ENCODE measurements at places on chromosomes 3 and 15.

GRCh38 chr3:56468184-56469106 is at the start of gene ERC2:
Gene ERC2 (minus strand): TSS chr3:56468467.
- no peak for DNase-seq

GRCh38 chr3:4588466-4588865 is 95.3 kb downstream of the ITPR1 start:
- DNase-seq = no peak

- DNase-seq = no peak
These were observed 54.5 kb downstream of the GABRG3 start for GRCh38 chr15:27025481-27025966.

- no peak for DNase-seq
These were observed 9.1 kb upstream of the REC114 start for GRCh38 chr15:73433873-73434272.

GRCh38 chr3:52752045-52752660 is 18.6 kb downstream of the NEK4 start:
- DNase-seq = no peak

DNA sequence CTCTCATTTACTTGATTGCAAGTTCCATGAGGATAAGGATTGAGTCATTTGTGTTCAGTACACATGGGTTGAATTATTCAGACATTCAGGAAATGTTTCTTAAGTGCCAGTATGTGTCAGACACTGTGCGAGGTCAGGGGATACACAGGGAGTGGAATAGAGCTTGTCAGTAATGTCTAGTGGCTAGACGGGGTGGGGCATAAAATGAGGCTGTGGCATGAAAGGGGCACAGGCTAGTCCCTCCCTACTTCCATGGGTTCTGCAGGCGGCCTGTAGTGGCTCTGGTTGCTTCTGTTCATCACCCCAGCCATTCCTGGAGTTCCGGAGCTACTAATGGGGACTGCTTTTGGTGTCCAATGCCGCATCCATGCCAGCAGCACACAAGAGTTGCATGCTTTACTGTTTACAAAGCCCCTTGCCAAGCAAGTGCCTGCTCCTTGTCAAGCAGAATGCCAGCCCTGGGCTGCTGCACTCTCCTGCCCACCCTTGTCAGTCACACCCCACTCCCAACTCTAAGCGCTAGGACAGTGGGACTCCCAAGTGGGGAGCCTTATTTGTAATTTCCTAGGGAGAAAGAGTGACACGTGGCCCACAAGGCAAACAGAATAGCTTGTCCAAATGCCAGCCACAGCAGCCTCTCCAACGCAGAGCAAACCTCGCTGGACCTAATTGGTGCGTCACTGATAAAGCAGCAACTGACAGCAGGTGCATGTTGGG is 70.8 kb downstream of the RAB11A start:
- no peak for DNase-seq

DNA sequence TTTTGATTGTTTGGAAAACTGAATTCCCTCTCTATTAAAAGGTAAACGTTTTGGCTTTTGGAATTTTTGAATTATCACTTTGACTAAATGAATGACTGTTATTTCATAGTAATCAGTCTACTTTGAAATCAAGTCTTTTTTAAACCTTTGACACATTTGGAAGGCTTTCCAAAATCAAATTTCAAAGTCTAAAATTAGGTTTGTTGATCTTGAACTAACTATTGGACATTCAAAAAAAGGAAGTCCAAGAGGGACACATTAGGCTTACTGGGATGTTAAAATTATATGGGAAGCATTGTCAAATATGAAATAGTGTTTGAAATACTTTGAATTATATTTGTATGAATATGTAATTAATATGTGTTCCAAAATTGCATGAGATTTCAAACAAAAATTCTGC is 45.2 kb upstream of the AADACL2 start:
- no peak for DNase-seq

DNA sequence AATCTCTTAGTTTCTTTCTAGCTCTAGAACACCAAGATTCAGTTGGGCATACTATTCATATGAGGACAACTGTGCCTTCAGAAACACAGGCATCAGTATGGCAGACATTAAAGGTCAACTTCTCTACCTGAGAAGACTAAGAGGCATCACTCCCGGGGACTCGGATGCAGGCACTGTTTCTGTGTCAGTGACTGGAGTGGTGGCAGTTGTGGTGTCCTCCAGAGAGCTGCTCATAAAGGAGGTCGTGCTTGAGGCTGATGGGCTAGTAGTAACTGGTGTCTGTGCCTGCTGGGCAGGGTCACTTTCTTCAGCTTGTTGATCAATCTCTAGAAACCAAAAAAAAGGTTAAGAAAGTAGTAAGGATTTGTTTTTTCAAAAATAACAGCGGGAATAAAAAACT is 75.2 kb downstream of the FBXL22 start:
- DNase-seq = no peak

- no peak for DNase-seq
These were observed 424.4 kb downstream of the C3orf38 start for GRCh38 chr3:88574146-88574545.

DNA sequence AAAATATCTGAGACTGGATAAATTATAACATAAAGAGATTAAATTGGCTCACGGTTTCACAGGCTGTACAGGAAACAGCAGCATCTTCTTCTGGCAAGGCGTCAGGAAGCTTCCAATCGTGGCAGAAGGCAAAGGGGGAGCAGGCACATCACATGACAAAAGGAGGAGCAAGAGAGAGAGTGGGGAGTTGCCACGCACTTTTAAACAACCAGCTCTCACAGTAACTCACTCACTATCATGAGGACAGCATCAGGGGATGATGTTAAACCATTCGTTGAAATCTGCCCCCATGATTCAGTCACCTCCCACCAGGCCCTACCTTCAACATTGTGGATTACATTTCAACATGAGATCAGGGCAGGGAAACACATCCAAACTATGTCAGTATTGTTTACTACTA is 114.5 kb upstream of the SPATA16 start:
- DNase-seq = no peak

DNA sequence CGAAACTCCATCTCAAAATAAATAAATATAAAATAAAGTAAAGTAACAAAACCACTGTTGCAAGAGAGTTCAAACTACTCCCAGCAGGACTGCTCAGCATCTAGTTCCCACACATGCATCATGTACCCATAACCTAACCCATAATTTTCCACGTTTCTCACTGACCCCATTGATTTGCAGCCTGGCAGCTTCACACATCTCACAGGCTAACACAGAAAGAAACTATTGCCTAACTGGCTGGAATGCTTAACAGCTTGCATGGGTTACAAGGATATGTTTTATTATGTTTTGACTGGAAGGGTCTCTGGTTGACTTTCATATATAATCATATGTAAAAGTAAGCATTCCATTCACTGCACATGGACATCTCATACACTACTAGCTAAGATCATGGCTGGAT is 55.6 kb upstream of the TBC1D23 start:
- no peak for DNase-seq

GRCh38 chr15:67836955-67837354 is 2.9 kb downstream of the RNU6-1 start:
- DNase-seq = no peak

- DNase-seq = no peak
These were observed 393.1 kb upstream of the ARRDC4 start for GRCh38 chr15:97567411-97567810.

DNA sequence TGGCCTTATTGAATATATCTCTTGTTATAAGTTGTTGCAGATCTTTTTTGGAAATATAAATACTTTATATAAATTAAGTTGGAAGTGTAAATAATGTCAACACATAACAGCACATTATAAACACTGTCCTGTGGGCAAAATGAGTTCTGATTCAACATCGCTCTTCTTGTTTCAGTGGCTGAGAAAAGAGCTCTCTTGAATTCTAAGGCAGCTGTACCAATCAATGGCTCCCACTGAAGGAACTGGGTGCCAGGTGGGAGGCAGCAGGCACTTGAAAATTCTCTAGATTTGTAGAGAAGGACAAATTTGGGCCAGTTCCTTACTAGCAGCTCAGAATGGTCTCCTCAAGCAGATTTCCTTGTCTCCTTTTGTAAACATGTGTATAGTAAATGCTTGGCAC is 45.6 kb downstream of the CHST2 start:
- DNase-seq = no peak

GRCh38 chr3:121231872-121232271 is 313.9 kb downstream of the POLQ start:
- DNase-seq = no peak

DNA sequence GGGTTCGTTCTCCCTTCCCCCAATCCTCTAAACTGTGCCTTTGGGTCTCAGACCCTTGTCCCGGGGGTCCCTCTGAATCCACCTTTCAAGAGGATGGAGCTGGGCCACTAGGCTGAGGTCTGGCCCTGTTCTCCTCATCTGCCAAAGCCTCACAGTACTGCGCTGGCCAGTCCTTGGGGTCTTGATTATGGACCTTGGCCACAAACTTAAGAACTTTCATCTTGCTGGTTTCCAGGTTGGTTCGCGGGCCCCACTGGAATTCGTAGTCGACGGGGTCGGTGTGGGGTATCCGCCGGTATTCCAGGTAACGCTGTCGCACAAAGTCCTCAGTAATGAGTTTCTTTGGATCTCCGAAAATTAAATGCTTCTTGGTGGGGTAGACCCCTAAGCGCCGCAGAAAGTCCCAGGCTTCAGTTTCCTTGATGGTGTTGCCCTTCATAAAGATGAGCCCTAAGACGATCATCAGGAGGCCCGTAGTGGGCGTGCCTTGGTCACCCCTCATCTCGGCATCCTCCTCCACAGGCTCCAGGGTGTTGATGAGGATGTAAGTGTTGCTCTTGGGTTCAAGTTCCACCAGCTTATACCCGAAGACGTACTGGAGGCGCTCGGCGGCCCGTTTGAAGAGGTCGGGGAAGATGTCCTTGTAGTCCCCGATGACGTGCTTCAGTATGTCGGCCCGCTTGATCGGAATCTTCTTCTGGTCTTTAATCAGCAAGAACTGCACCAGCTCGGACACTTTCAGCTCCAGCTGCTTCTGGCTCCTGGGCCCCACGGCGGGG is 727 bp downstream of the NSMCE3 start:
- no peak for DNase-seq

GRCh38 chr3:74756674-74757073 is 142.2 kb upstream of the CNTN3 start:
- no peak for DNase-seq

DNA sequence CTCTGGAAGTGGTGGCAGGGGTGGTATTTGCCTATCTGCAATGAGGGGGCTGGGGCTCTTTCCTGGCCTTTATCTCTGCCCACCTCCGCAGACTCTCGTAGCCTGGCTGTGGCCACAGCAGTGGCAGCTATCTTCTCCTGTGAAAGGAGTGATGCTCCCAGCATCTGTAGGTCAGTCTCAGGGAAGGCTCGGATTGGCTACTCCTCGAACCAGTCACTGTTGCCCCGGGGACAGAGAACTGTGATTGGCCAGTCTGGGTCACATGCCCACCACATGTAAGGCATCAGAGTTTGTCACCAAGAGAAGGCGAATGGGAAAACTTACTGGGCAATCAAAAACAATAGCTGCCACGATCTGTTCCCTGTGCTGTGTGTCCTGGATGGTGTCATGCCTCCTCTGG is 30.1 kb upstream of the FGD5 start:
- no peak for DNase-seq

GRCh38 chr3:29914861-29915524 is 634.1 kb downstream of the RBMS3 start:
- no peak for DNase-seq

GRCh38 chr3:107803170-107803569 is 280.4 kb downstream of the BBX start:
- no peak for DNase-seq

DNA sequence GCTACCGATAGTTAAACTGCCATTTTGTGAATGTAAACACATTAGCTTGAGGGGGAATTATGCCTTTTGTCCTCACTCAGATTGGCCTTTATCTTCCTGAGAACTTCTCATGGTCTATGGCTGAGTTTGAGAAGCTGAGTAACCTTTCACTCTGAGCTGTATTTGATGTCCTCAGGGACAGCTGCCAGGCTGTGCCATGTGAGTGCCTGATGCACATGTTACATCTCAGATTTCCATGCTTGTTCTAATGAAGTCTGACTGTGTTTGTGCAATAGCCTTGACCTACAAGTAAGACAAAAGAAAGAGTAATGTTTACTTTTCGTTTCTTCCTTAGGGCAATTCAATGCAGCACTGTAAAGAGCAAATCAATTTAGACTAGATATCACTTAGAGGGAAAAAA is 44.1 kb upstream of the ARL6 start:
- no peak for DNase-seq

GRCh38 chr15:41557673-41558399 is 1.2 kb upstream of the TYRO3 start:
- DNase-seq = no peak

DNA sequence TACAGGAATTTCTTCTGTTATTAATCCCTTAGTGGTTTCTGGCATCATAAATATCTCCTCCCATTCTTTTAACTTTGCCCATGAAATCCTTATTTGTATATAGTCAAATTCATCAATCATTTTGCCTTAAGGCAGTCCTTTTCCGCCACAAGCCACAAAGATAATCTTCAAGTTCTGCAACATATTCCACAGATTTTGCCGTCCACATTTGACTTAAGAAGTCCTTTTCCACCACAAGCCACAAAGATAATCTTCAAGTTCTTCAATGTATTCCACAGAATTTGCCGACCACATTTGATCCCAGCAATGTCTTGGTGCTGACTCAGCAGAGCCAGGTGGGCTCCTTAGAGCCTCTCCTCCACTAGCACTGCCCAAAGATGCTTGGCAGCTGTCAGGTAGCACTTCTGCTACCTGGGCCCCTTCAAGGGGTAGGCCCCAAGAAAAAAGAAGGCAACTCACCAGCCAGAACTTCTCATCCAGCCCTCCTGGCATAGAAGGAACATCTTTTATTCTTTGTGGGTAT is 35.0 kb downstream of the SEC22C start:
- DNase-seq = no peak

Data from Panc1 (cell line).